ENCODE measurements at places on chromosomes 7 and 10. TPM values are rescaled to one million over a fixed set of nuclear protein-coding genes. Genes with fewer than 3 reads are reported as not detected.
A peak's percentile ranks its signal among the peaks of the same experiment; 100 is the strongest.

SRGN gene
- 279 TPM for total RNA-seq

CPVL gene
- total RNA-seq = not detected

LRMDA gene
- not detected for total RNA-seq

CYP3A5 gene
- total RNA-seq = not detected

DNA sequence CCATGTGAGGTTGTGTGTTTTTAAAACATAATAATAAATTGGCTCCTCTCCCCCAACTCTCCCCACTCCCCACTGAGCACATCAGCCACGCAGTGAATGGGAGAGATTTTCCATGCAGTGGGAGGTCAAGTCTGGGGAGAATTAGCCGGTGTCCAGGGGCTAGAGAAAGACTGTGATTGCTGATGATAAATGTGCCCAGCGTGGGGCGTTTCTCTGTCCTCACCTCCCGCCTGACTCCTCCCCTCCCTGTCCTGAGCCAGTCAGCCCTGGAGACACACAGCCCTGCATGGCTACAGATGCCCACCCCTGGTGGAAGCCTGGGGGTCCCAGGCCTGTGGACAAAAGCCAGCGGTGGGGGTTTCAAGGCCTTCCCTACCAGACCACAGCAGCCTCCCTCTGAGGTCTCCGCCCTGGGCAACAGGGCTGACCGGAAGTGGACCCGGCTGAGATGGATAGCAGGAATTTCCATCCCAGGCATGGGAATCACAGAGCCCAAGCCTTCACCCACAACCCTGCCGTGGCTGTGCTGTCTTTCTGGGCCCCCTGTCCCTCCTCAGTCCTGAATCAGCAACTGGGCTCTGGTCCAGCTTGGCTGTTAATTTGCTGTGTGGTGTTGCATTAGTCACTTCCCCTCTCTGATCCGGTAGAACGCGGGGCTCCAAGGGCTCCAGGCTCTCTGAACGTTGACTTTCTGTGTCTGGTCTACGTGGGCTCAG is 46.8 kb upstream of the SLC29A3 start:
- H3K27ac ChIP-seq = no peak overlapping the region
- no peak for DNase-seq
- peaks cover 1% of the 10 kb centered on the region for H3K27me3 ChIP-seq
- no peak overlapping the region for H3K4me3 ChIP-seq
- no peaks in the 10 kb centered on the region for H3K36me3 ChIP-seq
- H3K4me1 ChIP-seq = no peaks in the 10 kb centered on the region

- DNase-seq = peak; percentile 22
- H3K27ac ChIP-seq = no peak overlapping the region
- no peaks in the 10 kb centered on the region for H3K27me3 ChIP-seq
- peaks cover 20% of the 10 kb centered on the region for H3K4me1 ChIP-seq
- H3K36me3 ChIP-seq = no peaks in the 10 kb centered on the region
These were observed 2.1 kb upstream of the ADD3 start for GRCh38 chr10:110005719-110006118.

- H3K4me1 ChIP-seq = peaks cover 6% of the 10 kb centered on the region
- no peak for DNase-seq
- no peaks in the 10 kb centered on the region for H3K36me3 ChIP-seq
- no peak overlapping the region for H3K4me3 ChIP-seq
These were observed 204.6 kb downstream of the IMMP2L start for GRCh38 chr7:111357691-111358090.

GRCh38 chr10:4477664-4478063 is 348.3 kb upstream of the AKR1E2 start:
- no peak overlapping the region for H3K4me3 ChIP-seq
- peaks cover 2% of the 10 kb centered on the region for H3K36me3 ChIP-seq
- peaks cover 11% of the 10 kb centered on the region for H3K4me1 ChIP-seq
- peaks cover 3% of the 10 kb centered on the region for H3K27me3 ChIP-seq
- no peak overlapping the region for H3K27ac ChIP-seq

DNA sequence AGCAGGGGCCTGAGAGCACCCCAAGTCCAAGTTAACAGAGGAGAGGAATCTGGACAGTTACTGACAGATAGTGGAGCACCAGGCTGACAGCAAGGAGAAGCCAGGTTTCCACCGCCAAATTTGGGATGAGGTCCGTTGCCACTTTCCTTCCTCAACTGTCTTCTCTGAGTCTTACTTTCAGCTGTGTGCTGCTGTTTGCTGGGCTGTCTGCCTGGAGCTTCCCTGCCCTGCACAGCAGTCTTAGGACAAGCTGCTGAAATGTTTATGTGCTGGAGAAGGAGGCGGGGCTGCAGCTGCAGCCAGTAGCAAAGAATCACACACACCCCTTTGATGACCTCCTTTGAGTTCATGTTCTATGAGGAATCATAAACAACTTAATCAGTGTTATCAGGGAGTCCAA is 17.4 kb upstream of the CYP3A7 start:
- no peak overlapping the region for H3K4me3 ChIP-seq
- no peak overlapping the region for H3K27ac ChIP-seq
- DNase-seq = no peak
- H3K4me1 ChIP-seq = no peaks in the 10 kb centered on the region
- H3K27me3 ChIP-seq = no peaks in the 10 kb centered on the region

- peaks cover 2% of the 10 kb centered on the region for H3K27me3 ChIP-seq
- peaks cover 35% of the 10 kb centered on the region for H3K4me1 ChIP-seq
- peaks cover 14% of the 10 kb centered on the region for H3K36me3 ChIP-seq
- DNase-seq = no peak
- H3K4me3 ChIP-seq = peak overlapping the region; percentile 90
- H3K27ac ChIP-seq = peak overlapping the region; percentile 36
These were observed 1.4 kb downstream of the MINDY3 start for GRCh38 chr10:15858861-15859281.
